ENCODE measurements at places on chromosomes 11 and 22. TPM values are rescaled to one million over a fixed set of nuclear protein-coding genes. Genes with fewer than 3 reads are reported as not detected.

Gene GNAZ
- 1.1 TPM for total RNA-seq

DNA sequence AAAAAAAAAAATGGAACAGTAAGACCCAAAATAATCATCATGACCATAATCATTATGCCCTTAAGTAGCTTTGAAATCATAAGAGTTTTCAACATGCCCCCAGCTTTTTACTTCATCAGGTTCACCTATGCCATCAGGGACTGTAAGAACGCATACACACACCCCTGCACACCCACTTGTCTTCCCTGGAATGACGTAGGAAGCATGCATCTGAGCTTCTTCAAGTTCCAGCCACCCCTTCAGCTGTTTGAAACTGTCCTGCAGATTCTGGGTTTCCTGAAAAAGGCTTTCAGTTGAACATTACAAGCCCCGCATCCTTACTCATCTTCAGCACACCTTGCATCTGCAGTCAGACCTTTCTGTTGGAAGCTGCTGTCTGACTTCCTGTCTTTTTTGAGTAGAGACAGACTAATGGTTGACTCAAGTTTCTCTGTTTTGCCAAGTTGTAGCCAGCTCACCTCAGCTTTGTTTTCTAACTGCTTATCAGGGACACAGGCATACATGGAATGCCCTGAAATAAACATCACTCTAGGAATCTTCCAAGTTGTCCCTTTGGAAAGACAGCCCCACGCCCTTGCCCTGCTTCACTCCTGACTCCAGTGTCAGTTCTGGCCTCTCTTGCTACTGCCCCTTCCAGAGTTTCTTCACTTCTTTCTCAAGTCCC is 37.0 kb downstream of the ARHGAP1 start:
- DNase-seq: no peak

GRCh38 chr22:40289991-40290459 is 56.3 kb upstream of the ADSL start:
- DNase-seq: peak; percentile 8

DNA sequence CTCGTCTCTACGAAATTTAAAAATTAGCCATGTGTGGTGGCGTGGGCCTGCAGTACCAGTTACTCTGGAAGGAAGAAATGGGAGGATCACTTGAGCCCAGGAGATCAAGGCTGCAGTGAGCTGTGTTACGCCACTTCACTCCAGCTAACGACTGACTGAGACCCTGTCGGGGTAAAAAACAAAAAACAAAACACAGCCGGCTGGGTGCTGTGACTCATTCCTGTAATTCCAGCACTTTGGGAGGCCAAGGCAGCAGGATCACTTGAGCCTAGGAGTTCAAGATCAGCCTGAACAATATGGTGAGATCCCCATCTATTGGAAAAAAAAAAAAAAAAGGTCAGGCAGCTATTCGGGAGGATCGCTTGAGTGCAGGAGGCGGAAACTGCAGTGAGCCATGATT is 2.4 kb downstream of the PAFAH1B2 start:
- no peak for DNase-seq
